ENCODE measurements at places on chromosomes 2 and 18.

- no peak for DNase-seq
These were observed 736.2 kb upstream of the GCFC2 start for GRCh38 chr2:76446872-76447271.

- DNase-seq = no peak
These were observed 12.1 kb upstream of the GBX2 start for GRCh38 chr2:236180076-236180816.

DNA sequence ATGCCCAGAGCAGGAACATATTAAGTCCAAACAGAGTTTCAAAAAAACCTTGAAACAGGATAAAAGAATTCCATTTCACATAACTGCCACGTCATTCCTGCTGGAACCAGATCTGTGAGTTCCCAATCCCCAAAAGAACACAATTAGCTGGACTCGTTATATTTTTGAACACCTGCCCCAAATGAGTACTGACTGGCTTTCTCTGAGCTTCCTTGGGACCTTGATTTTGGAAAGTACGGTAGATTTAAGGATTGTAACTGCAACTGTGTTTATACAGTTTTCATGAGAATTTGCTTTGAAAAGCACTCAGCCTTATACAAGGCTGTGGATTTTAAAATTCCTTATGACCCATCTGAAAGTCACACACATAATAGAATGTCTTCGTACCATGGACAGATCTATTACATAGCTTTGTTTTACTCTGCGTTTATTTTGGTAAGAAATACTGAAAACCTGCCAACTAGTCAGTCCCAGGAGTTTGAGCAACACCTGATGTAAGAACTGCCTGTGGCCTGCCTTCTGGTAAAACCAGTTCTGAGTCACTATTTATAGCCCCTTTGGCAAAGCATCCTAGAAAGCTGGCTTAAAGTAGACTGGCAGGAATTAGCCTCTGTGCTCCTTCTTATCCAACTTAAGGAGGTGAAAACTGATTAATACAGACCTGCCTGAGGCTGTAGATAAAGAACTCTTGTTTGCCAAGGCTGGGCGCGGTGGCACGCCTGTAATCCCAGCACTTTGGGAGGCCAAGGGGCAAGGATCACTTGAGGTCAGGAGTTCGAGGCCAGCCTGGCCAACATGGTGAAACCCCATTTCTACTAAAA, 48.1 kb downstream of the MERTK start:
- no peak for DNase-seq

DNA sequence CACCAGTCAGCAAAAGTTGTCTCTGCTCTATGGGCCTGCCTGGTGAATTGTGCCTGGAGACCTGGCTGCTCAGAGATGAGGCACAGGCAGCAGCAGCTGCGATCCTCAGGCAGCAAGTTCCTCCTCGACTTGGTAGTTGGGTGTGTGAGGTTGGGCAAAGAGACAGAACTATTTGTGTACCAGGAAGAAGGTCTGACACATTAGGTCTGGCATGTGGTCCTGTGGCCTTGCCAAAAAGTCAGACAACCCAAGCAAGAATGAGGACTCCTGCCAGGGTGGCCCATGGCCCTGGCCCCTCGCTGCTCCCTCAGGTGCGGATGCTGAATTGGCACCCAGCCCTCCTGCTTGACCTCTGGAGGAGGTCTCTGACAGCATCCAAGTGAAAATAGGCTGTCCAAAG, 192.7 kb downstream of the DYSF start:
- DNase-seq = no peak

GRCh38 chr2:134676960-134677359, 41.8 kb downstream of the TMEM163 start:
- no peak for DNase-seq

- no peak for DNase-seq
These were observed 35.3 kb downstream of the BCL2 start for GRCh38 chr18:63284173-63284799.

- DNase-seq = peak; percentile 62
These were observed 98.7 kb downstream of the ACVR1 start for GRCh38 chr2:157777427-157777826.

DNA sequence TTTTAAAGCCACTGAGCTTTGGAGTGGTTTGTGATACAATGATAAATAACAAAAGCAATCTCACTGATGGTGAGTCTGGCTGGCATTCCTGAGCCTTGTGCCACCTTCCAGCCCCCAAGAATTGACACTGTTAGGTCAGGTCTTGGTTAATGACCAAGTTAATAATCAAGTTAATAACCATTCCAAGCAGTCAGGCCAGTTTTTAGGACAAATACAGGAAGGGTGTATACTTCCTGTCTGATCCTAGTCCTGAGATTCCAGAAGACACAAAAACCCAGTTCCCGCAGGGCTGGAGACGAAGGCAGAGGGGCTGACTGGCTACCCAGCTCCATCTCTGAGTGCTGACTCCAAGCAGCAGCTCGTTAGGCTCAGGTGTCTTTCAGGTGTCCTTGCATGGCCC, 74.6 kb upstream of the LAPTM4A start:
- no peak for DNase-seq

- peak; percentile 22 for DNase-seq
These were observed 22.6 kb downstream of the MAIP1 start for GRCh38 chr2:199977984-199978415.

- no peak for DNase-seq
These were observed 26.7 kb downstream of the AGPS start for GRCh38 chr2:177419274-177419673.

DNA sequence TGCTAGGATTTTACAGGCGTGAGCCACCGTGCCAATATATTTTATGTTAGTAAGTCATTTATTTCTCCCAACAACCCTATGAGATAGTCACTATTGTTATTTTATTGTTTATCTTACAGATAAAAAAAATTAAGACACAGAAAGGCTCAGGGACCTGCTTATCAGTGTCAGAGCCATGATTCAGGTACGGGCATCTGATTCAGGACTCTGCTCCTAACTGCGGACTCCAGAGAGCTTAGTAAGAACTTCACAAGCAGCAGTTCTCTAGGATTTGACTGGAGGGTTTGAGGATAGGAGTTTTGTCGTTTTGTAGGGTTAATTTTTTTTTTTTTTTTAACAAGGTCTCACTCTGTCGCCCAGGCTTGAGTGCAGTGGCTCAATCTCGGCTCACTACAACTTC, 174.2 kb downstream of the BCL11A start:
- no peak for DNase-seq

DNA sequence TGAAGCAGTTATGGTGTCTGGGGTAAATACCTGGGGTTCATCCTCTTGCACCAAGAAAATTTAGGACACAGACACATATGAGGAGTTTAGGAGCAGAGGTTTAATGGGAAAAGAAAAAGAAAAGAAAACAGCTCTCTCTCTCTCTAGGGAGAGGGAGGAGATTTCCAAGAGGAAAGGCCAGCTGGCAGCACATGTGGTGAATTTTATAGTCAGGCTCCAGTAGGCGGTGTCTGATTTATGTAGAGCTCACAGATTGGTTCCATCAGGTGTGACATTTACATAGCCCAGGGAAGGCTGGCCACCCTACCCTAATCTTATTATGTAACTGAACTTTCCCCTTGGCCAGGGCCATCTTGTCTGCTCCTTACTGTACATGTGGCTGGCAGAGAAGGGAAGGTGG, 297.5 kb upstream of the RGPD4 start:
- no peak for DNase-seq

DNA sequence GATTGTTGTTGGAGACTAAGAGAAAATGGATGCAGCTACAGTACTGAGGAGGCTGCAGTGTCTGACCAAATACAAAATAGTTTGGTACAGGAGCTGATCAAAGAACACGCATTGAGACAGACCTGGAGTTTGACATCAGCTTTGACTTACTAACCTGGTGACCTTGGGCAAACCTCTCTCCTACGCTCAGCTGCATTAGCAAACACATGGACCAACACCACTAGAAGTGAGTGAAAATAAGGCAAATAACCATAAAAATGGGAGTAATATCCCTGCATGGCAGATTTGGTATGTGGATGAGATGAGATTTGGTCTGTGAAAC, 126.5 kb downstream of the LPIN1 start:
- no peak for DNase-seq

GRCh38 chr2:48397281-48397680, 132.7 kb upstream of the STON1 start:
- DNase-seq = no peak

DNA sequence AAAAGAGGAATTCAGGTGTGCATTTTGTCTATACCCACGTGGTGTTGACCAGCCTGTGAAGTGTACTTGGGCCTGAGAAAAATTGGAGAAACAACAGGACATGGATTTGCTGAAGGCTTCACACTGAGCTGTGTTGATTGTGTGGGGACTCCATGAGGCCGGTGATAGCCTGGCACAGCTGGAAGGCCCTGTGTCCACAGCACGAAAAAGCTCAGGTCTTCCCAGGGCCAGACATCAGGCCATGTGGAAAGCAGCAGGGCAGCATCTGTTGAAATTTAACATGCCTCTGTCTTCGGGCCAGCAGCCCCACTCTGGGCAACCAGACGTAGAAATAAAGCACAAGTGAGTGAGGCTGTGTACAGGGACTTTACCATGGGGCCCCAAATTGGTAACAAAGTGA, 84.1 kb downstream of the HS6ST1 start:
- DNase-seq = no peak

- DNase-seq = no peak
These were observed 51.3 kb upstream of the ZNF397 start for GRCh38 chr18:35189510-35189909.

- DNase-seq = no peak
These were observed 295.8 kb upstream of the PARD3B start for GRCh38 chr2:204249437-204249836.

DNA sequence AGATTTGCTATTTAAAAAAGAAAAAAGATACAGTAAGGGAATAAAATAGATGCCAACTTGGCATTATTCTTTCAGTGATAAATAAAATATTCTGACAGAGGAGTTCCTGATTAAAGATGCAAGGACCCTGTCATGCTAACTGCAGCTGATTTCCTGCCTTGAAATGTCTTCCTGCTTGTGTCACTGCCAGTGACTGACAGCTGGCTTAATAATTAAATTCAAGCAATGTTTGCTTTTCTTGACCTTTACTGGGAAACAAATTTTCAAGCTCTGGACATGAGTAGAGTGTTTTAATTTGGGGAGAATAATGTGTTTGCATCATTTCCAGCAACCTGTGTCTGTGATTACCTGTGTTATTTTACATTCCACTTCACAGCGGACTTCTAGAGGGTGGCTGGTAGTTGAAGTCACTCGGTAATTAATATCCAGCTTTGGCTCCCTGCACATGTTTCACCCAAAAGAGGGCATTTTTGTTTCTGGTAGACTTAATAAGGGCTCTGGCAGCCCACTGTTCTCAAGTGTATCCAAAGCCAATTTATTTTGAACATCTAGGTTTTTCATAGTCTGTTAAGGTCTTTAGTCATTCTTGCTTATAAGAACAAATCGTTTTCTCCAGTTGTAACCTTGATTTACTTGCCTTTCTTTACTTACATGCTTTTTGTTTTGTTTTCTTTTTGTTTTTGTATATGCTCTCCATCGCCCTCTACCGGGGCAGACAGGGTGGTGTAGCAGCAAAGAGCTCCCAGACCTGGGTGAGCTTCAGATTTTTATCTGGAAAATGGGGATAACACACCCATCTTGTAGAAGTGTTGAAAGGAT, 48.5 kb upstream of the PROKR1 start:
- DNase-seq = peak; percentile 62

- DNase-seq = no peak
These were observed 80.2 kb upstream of the NEUROD1 start for GRCh38 chr2:181760521-181760920.

GRCh38 chr2:85319796-85320195, 8.0 kb downstream of the TGOLN2 start:
- no peak for DNase-seq

DNA sequence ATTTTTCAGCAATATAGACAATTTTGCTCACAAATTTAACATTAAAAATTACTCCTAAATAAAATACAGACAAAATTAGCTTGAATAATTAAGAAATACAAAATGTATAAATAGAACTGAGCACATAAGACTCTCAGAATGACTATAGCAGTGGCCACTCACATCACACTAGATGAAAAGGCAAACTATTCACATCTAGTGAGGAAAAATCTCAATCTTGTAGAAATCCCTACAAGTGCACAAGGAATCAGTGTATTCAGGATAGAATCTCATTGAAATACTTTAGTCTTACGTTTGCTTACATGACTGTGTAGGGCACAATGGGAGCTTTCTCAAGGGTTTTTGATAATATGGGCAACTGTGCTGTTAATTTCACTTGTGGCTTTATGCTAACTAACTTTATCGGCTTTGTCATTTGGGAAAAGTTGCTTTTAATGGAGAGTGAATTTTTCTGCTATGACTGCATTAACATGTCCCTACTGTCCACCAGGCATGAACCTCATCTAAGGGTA, 678.9 kb upstream of the LRRTM4 start:
- no peak for DNase-seq

DNA sequence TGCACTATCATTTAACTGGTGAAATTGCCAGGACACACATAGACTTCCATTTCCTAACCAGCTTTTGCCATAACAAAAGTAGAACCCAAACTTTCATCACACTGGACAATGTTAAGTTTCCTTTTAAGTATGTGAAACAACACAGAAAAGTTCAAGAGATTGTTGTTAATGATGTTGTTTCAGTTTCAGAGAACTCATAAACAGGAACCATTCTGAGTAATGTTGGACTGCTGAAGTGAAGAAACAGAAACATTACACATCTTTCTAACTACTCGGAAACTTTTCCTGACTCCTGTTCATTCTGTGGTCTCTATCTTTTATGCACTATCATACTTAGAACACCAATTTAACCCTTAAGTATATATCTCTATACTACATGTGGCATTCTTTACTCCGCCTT, 179.2 kb downstream of the RIT2 start:
- no peak for DNase-seq

GRCh38 chr2:47217277-47217676, 62.2 kb upstream of the STPG4 start:
- DNase-seq = no peak

GRCh38 chr2:239716536-239717318, 308.4 kb downstream of the NDUFA10 start:
- DNase-seq = peak; percentile 6

DNA sequence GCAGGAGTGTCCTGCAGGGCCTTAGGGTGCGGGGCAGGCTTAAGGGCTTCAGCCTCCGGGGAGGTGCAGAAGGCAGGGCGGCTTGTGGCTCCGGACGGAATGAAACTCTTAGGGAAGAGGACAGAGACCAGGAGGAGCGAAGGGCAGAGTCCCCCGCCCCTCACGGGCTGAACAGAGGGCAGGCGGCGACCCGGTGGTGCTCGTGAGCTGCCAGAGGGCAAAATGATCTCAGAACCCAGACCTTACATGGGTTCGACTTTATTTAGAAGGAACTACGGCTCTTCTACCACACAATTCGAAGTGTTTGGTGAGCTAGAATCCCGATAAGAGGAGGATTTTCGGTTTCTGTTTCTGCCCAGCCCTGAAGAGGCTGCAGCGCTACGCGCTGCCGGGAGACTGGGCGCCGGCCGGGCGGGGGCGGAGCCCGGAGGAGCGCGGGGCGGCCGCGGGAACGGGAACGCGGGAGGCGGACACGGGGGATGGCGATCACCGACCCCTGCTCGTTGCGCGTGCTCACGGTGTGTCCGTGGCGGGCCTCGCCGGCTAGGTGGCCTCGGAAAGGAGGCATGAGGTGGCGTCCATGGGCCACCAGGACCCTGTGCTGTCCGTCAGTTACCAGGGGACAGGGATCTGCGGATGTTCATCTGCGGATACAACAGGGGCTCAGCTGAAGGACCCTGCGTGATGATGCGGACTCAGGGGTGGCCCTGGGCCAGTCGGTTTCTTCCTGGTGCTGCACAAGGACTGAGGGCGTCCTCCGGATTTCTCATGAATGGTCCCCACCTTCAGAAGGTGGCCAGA, 4.2 kb upstream of the SP100 start:
- DNase-seq = peak; percentile 60

Measured in stimulated activated CD4-positive, alpha-beta T cell treated with anti-CD3 and anti-CD28 coated beads, Interleukin-2, amount 100 ng/mL, for 24 hours (primary cell).